A549 (cell line): ENCODE measurements at places on chromosomes 16 and 17.
A peak's percentile ranks its signal among the peaks of the same experiment; 100 is the strongest.

DNA sequence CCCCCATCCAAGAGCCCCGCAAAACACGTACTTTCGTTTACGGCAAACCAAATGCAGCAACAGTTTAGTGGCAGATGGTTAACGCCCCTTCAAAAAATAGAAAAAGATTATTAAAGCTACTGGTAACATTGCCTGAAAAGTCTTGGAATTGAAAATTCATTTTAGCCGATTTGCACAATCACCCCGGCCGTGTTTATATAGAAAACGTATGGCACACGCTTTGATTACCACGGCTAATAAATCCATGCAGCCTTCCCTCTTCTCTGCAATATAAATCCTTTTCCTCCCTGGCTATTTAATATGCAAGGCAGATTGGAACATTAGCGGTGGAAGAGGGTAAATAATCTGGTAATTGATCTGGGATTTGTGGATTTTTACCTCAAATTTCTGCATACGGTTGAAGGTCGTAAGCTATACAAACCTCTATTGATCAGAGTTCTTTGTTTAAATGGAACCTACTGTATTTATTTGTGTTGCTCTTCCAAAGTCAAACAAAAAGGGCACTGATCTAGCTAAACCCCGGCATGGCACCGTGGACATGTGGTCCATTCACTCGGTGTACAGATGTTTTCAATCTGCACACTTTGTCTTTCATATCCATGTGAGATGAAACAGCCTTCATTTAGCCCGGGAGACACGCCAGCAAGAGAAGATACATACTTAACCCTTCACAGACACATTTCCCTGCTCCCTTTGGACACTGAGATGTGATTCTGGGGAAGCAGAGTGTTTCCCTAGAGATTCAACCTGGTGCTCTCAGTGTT is 238.1 kb upstream of the MAF start:
- no peak for DNase-seq

- no peak for DNase-seq
Observed at GRCh38 chr16:85288869-85289660, 176.8 kb upstream of the CIBAR2 start.

- peak; percentile 72 for DNase-seq
Observed at GRCh38 chr17:57889892-57890856, 40.3 kb upstream of the MRPS23 start.

DNA sequence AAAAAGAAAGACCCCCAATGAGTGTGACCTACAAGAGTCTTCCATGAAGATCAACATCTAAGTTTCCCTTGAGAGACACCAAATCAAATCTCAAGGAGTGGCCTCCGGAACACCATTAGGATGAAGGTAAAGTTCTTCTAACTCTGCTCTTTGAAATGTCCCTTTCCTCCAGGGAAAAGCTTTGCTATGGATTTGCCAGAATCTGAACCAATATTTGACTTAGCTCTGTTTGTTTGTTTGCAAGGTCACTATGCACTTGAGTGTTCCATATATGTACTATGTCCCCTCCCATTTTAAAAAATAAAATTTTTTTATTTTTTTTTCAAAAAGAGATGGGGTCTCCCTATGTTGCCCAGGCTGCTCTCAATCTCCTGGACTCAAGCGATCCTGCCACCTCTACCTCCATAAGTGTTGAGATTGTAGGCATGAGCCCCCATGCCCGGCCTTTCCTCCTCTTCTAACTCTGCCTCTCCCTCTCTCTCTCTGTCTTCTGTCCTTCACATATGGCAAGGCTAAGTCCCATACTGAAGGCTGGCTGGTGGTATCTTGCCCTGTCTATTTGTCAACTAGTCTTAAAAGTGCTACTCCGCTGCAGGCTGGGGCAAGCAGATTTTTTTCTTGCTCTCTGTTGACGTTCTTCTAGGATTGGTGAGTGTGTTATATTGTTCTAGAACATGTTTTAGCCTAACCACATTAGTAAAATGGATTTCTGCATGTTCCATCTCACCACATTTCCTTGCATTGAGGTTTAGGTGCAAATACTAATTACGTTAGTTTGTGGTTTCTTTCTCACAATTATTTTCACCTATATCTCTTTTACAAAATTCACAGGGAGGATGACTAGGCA is 276.7 kb upstream of the DYNLRB2 start:
- no peak for DNase-seq

GRCh38 chr17:45018848-45019711 is 32.4 kb downstream of the DCAKD start:
- DNase-seq: peak; percentile 45
